ENCODE measurements at places on chromosomes 16 and 17.

- DNase-seq, result no peak
Measured at GRCh38 chr17:38541281-38541680, 64.5 kb downstream of the SRCIN1 start.

DNA sequence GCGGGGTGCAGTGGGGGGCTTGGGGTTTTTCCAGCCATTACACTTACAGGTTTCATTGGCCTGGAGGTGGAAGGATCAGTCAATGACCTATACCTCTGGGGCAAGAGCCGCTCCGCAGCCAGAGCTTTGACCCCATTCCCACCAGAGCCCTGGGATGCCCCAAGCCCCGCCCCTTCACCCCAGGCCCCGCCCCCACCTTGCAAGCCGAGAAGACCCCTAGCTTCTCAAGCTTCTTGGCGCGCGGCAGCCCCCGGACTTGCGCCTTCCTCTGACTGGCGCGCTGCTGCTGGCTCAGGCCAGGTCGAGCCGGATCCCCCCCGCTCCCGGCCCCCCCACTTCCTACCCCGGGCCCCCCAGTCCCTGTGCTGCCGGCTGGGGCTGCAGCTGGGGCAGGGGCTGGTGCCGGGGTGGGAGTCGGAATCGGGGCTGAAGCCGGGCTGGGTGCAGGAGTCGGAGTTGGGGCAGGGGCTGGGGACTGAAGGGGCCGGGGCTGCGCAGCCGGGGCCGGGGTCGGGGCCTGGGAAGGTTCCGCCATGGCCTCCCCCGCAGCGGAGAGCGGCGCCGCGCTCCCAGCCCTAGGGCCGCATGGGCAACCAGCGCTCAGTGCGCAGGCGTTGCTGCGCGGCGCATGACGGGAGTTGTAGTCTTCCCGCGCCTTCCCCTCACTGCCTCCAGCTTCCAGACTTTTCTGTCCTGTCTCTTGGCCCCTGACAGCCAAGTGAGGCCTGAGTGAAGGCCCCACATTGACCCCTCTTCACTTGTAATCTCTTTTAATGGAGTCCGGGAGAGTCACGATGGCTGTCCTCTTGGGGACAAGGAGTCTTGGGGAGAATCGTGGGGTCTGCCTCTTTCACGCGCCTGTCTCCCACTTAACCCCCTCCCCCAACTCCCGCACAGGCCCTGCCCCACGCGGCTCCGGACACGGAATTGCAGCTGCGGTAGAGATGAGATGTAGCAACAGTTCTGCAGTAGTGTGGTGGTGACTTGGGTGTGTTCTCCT is at the start of gene KAT2A:
KAT2A (minus strand) TSS at position 598 of the 1,000 bp plus-strand sequence; CDS start at position 535, 63 bp downstream.
- peak; percentile 81 for DNase-seq

GRCh38 chr16:80996688-80997138 is 10.0 kb downstream of the CMC2 start:
- DNase-seq, result no peak

DNA sequence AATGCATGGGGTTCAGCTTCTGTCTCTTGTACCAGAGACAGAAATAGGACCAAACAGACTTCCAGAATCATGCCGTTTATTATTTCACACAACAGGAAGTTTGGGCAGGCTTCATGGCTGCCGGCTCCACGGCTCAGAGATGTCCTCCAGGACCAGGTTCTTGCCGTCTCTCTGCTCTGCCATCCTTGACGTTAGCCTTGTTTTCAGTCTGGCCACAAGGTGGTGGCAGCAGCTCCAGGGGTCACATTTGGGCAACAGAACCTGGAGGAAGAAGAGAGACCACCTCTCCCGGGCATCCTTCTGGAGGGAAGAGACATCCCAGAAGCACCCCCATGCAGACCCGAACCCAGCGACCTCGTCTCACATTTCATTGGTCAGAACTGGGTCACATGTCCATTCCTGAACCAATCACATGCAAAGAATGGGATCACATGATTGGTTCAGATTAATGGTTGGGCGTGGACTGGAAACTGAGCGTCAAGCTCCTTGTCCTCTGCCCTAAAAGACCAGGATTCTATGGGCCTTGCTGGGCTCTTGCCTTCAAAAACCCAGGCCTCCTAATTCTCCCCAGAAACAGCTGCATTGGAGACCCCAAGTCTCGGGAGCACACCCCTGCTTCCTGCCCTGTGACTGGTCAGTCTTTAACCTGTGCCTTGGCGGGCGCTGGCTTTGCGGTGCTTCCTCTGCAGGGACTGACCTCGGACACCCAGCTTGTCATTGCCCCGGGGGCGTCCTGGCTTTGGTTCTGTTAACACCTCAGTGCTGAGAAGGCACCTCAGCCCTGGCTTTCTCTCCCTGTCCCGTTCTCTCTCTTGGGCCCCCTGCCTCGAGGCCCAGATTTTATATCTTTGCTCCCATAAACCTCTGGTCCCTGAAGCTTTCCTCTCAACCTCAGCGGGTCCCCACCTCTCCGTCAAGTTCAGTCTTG is 63.3 kb downstream of the IRF8 start:
- no peak for DNase-seq

GRCh38 chr16:21083729-21084268 is 66.8 kb downstream of the DNAH3 start:
- DNase-seq, result peak; percentile 45

DNA sequence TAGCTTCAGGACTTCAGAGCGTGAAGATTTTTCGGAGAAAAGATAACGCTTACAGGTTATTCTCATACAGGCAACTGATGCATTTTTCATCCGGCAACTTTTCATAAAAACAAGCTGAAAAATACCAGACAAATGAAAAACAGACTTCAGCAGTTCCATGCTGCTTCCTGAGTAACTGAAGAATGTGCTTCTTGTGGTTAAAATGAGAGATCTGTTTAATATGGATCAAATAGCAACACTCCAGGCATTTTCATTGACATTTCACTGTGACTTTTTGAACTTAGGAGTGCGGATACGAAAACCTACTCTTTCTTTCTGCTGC is 705 bp upstream of the PITPNC1 start:
- DNase-seq, result no peak

DNA sequence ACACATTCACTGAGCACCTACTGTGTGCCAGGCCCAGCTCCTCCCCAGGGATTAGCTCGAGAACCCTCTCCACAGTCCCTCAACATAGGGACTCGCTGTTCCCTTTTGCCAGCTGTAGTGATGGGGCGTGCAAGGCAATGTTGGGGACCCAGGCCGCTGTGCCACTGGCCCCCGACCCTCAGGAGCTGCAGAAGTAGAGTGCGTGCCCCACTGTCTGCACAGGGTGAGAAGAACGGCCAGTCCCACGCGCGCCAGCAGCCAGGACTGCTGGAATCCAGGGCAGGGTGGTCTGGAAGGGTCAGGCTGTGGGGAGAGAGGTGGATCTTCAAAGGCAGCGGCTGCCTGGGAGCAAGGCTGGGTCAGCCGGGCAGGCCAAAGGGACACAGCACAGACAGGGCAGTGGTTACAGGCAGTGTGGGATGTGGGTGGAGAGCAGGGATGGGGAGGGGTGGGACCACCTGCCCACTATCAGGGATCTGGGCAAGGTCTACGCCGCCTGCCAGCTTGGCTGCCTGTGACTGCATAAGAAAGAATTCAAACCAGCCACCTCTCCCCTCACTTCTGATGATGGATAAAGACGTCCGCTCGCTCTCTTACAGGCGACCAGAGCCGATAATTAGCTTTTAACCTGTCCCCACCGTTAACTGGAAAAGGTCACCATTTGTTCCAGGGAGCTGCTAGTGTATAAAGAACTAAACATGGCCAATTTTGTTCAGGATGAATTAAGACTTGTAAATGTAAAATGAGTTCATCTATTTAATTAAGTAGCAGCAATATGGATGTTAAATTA is 86.7 kb upstream of the GSE1 start:
- DNase-seq, result no peak

DNA sequence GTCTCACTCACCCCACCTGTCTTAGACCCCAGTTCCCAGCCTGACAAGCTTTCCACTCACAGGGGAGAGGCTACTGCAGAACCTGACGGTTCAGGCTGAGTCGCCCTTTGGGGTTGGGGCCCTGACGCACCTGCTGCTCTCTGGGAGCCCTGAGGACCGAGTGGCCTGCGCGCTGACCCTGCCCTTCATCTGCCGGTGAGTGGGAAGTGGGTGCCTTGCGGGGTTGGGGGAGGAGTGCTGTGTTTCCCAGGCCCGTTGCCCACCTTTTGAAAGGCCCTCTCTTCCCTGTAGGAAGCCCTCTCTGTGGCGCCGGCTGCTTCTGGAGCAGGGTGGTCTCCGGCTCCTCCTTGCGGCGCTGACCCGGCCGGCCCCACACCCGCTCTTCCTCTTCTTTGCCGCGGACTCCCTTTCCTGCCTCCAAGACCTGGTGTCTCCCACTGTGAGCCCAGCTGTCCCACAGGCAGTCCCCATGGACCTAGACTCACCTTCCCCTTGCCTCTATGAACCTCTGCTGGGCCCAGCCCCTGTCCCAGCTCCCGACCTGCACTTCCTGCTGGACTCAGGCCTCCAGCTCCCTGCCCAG is 6.1 kb upstream of the TGFB1I1 start:
- no peak for DNase-seq

DNA sequence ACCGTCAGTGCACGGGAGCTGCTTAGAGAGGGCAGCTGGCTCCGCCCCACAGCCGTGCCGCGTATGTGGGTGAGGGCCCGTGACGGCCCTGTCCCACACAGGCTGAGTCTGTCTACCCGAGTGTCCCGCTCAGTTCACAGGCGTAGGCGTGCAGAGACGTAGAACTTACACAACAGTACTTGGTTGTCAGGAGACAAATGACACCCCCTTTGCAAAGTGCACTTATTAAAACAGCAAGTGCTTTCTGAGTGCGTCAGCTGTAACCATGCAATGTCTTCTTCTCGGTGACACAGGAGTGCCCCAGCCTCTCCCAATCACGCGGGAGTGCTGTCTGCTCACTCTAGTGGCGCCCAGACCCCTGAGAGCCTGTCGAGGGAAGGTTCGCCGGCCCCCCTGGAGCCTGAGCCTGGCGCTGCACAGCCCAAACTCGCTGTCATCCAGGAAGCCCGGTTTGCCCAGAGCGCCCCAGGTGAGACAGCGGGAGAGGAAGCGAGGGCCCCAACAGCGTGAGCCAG is 64.2 kb downstream of the FOXK2 start:
- peak; percentile 46 for DNase-seq

DNA sequence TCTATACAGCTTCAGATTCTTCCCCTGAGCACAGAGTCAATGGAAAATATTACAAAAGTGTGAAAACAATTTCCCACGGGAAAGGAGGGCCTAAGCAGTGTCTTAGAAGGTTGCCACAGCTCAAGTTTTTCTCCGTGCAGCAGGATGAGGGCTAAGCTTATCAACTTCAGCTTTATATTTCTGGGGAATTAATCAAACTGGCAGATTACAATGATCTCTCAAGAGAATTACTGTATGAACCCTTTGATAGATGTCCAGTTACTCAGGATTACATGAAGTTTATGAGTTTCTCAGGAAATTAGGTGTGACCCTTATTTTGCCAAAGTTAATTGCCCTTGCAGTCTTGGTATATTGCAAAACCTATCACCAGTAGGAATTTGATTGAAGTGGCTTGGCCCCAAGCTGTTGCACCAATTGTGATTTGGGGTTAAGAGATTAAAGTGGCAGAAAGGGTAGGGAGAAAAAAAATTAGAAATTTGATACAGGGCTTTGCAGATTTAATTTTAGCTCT is 298.4 kb downstream of the MAP2K6 start:
- no peak for DNase-seq

DNA sequence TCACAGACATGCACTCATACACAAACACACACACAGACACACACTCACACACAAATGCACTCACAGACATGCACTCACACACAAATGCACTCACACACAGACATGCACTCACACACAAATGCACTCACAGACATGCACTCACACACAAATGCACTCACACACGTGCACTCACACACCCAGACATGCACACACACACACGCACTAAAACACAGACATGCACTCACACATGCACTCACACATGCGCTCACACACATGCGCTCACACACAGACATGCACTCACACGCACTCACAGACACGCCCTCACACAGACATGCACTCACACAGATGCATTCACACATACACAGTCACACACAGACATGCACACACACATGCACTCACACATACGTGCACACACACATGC is 2.7 kb upstream of the ZNF469 start:
- no peak for DNase-seq

- no peak for DNase-seq
Measured at GRCh38 chr16:17339764-17340541, 130.8 kb downstream of the XYLT1 start.

DNA sequence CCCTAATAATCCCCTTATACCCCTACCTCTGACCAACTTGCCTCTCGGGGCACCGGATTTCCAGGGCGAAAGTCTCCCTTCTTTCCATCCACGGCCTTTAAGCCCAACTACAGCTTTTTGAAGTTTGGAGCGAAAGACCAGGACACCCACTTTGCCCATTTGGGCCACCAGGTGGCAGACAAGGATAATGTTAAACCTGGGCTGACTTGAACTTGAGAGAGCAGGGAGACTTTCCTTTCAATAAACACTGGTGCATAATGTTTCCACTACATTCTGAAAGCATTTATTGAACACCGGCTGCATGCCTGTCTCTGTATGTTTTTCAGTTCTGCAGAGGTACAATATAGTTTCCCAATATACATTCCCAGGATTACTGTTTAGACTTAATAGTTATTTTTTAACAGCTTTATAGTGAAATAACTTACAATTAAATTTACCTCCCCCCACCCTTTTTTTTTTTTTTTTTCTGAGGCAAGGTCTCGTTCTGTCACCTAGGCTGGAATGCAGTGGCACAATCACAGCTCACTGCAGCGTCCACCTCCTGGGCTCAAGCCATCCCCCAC is 6.9 kb upstream of the CES3 start:
- DNase-seq, result peak; percentile 80

GRCh38 chr16:76900285-76901263 is 290.4 kb upstream of the MON1B start:
- no peak for DNase-seq

DNA sequence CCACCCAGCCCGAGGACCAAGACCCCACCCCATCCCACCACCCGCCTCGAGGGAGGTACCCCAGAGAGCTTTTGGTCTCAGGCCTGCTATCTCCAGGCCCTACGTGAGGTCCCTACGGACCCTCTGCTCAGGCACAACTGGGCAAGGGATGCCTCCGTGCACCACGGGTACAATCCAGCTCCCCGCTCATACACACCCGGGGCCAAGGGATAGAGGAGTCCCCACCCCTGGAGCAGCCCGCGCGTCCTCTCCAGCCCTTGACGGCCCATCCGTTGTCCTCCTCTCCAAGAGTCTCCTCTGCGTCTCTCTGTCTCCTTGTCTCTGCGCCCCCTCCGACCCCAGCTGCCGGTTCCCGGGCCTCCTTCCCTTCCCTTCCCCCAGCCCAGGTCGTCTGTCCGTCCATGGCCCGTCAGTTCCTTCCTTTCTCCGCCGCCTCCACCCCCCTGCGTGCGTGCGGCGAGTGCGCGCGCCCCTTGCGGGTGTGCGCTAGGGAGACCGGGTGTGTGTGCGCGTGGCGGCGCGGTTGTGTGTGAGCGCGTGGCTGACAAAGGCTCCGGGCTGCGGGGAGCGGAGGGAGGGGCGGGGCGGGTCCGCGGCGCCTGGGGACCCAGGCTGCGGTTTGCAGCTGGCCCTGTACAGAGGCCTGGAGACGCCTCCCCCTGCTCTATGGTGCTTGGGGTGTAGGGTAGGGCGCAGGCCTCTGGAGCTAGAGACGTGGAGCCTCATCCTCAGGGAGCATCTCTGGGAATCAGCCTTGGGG is 930 bp downstream of the SPNS2 start:
- DNase-seq, result peak; percentile 35

Data from activated naive CD4-positive, alpha-beta T cell treated with Interleukin-2 at 50 U/mL for 16 hours (primary cell).